ENCODE measurements at places on chromosomes 1 and 21. TPM values are rescaled to one million over a fixed set of nuclear protein-coding genes. Genes with fewer than 3 reads are reported as not detected.

DNA sequence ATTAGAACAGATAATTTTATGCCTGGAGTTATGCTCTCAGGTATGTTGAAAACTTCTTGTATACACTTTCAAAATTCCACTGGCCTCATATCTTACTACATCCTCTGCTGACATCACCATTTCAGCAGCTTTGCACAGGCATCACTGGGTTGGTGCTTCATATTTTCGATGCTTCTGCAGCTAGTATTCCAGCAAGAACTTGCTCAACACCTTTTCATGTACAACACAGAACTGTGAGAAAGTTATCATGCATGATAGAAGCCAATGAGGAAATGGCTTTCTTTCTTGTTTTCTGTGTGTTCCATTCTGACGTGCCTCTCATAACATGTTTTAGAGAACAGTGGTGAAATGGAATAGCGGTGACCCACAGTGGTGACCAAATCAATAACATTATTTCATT lies 5.1 kb upstream of the GBP5 start:
- H3K36me3 ChIP-seq: no peaks in the 10 kb centered on the region
- H3K4me3 ChIP-seq: no peak overlapping the region
- H3K4me1 ChIP-seq: peaks cover 12% of the 10 kb centered on the region
- no peak for DNase-seq
- no peak overlapping the region for H3K27ac ChIP-seq
- H3K27me3 ChIP-seq: no peaks in the 10 kb centered on the region

DNA sequence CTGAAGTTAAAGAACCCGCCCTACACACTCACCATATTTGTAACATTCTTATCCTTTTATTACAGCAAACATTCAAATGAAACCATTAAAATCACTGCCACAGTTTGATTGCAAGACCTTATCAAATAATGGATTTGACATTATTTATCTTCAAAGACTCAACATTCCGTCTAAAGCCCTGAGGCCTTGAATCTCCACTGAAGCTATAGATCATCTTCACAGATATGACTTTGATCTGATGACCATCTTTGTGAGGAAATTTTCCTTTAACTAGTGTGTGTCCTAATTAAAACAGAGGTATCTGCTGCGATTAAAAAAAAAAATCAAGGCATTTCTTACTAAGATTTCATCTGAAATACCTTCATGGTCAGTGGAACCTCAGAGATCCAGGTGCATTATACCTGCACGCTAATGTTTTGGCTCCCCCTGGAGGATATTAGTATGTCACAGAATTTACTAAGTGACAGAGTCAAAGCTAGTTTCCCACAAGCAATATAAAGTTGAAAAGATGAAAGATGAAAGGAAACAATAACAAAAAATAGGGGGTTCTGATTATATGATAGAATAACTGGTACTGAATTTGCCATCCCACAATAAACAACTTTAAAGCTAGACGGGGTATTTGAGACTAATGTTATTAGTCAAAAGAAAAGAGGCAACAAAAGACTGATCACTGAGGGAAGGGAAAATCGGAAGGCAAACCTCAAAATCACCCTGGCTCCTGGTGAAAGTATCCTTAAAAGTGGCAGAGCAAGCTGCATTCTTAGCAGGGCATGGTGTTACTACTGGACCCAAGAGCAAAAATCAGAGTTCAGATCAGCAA lies 923.4 kb downstream of the NCAM2 start:
- no peak overlapping the region for H3K4me3 ChIP-seq
- no peaks in the 10 kb centered on the region for H3K4me1 ChIP-seq
- H3K36me3 ChIP-seq: no peaks in the 10 kb centered on the region
- no peaks in the 10 kb centered on the region for H3K27me3 ChIP-seq
- no peak overlapping the region for H3K27ac ChIP-seq

DNA sequence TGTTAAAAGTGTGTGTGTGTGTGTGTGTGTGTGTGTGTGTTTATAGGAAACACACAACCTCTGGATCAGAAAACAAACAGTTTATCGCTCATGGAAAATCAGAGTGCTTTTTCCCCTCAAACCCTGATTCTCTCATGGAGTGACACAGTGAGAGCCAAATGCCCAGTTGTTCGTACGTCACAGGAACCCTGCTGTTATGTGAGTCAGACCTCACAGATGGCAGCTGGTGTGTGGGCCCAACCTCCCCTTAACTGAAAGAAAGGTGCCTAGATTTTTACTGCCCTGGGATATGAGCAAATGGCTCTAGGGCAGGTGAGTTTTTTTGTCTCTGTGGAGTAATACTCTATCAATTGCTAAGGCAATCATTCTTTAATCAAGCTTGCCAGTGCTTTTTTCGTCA lies 1788.1 kb downstream of the BRINP3 start:
- H3K27ac ChIP-seq: no peak overlapping the region
- H3K27me3 ChIP-seq: no peaks in the 10 kb centered on the region
- no peak overlapping the region for H3K4me3 ChIP-seq
- DNase-seq: no peak

GRCh38 chr1:53295726-53296116 lies 32.1 kb downstream of the LRP8 start:
- peaks cover 12% of the 10 kb centered on the region for H3K4me1 ChIP-seq
- H3K27ac ChIP-seq: peak overlapping the region; percentile 5
- no peak for DNase-seq
- no peak overlapping the region for H3K4me3 ChIP-seq
- H3K36me3 ChIP-seq: no peaks in the 10 kb centered on the region

- H3K4me1 ChIP-seq: peaks cover 14% of the 10 kb centered on the region
- H3K36me3 ChIP-seq: no peaks in the 10 kb centered on the region
- no peak overlapping the region for H3K27ac ChIP-seq
- no peaks in the 10 kb centered on the region for H3K27me3 ChIP-seq
- H3K4me3 ChIP-seq: no peak overlapping the region
Measured at GRCh38 chr21:37546949-37547614, 180.5 kb downstream of the DYRK1A start.

DNA sequence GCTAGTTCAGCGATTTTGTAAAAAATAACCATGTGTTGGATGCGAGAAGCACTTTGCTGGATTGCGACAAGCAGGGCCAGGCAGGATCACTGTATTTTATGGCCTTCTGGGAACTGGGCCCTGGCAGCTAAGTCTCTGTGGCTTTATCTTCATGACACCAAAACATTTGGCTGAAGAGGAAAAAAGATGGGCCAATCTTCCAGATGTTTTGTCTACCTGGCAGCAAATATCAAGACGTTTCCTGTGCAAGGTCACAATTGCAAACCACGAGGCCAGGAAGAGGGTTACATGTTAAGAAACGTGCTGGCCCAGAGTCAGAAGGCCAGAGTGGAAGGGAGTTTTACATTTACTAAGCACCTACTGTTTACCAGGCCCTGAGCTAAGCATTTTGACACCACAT lies 22.1 kb downstream of the GRIK3 start:
- no peaks in the 10 kb centered on the region for H3K4me1 ChIP-seq
- H3K27me3 ChIP-seq: peaks cover 5% of the 10 kb centered on the region
- no peaks in the 10 kb centered on the region for H3K36me3 ChIP-seq
- H3K27ac ChIP-seq: no peak overlapping the region
- H3K4me3 ChIP-seq: no peak overlapping the region

GRCh38 chr1:75614399-75614756 lies 3.5 kb upstream of the SLC44A5 start:
- H3K4me1 ChIP-seq: peaks cover 22% of the 10 kb centered on the region
- H3K36me3 ChIP-seq: no peaks in the 10 kb centered on the region
- no peak overlapping the region for H3K27ac ChIP-seq
- H3K4me3 ChIP-seq: no peak overlapping the region

GRCh38 chr1:24149866-24150233 lies 6.9 kb upstream of the IL22RA1 start:
- DNase-seq: no peak
- peaks cover 13% of the 10 kb centered on the region for H3K4me1 ChIP-seq
- H3K27me3 ChIP-seq: peaks cover 10% of the 10 kb centered on the region
- H3K4me3 ChIP-seq: no peak overlapping the region

DNA sequence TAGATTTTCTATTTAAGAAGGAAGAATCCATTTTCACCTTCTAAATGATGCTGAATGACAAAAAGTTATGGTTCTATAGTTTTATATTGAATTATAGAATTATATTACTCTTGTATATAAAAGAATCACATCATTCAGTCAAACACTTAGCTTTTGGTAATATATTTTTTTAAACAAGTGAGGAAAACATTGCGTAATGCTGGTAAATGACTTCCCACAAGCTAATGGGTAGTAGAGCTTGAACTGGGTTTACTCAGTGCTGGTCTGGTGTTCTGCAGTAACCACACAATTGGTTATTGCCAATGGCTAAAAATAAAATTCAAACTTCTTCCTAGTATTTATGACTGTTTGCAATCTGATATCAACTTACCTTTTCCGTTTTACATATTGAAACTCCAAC lies 10.6 kb upstream of the GIPC2 start:
- H3K4me1 ChIP-seq: peaks cover 7% of the 10 kb centered on the region
- no peak for DNase-seq
- no peaks in the 10 kb centered on the region for H3K36me3 ChIP-seq

Gene GRIK3
- total RNA-seq: 0.27 TPM

Gene IRF6
- 18.2 TPM for total RNA-seq

Gene SPATA17
- 4.0 TPM for total RNA-seq

Gene KRTAP19-3
- not detected for total RNA-seq

Gene DISP3
- 0.12 TPM for total RNA-seq
